ENCODE measurements at places on chromosomes 1 and 21. TPM values are rescaled to one million over a fixed set of nuclear protein-coding genes. Genes with fewer than 3 reads are reported as not detected.
A peak's percentile ranks its signal among the peaks of the same experiment; 100 is the strongest.

The GABRD gene
- total RNA-seq, result not detected

GRCh38 chr21:44496564-44497550 lies 41.5 kb downstream of the LRRC3 start:
- H3K27ac ChIP-seq, result no peak overlapping the region
- peaks cover 8% of the 10 kb centered on the region for H3K4me1 ChIP-seq
- peaks cover 13% of the 10 kb centered on the region for H3K27me3 ChIP-seq
- no peak overlapping the region for H3K4me3 ChIP-seq
- H3K36me3 ChIP-seq, result peaks cover 5% of the 10 kb centered on the region

GRCh38 chr1:93816970-93817678 lies 61.9 kb downstream of the DNTTIP2 start:
- H3K27ac ChIP-seq, result no peak overlapping the region
- no peaks in the 10 kb centered on the region for H3K27me3 ChIP-seq
- peaks cover 16% of the 10 kb centered on the region for H3K4me1 ChIP-seq
- no peaks in the 10 kb centered on the region for H3K36me3 ChIP-seq

GRCh38 chr1:109482791-109483671 lies 674 bp upstream of the ATXN7L2 start:
- peak; percentile 66 for DNase-seq
- H3K4me3 ChIP-seq, result peak overlapping the region; percentile 96
- peaks cover 31% of the 10 kb centered on the region for H3K4me1 ChIP-seq

GRCh38 chr1:13921190-13921589 lies 221.2 kb downstream of the PRDM2 start:
- peaks cover 5% of the 10 kb centered on the region for H3K4me1 ChIP-seq
- peaks cover 2% of the 10 kb centered on the region for H3K36me3 ChIP-seq
- no peak overlapping the region for H3K4me3 ChIP-seq
- H3K27me3 ChIP-seq, result peaks cover 36% of the 10 kb centered on the region

DNA sequence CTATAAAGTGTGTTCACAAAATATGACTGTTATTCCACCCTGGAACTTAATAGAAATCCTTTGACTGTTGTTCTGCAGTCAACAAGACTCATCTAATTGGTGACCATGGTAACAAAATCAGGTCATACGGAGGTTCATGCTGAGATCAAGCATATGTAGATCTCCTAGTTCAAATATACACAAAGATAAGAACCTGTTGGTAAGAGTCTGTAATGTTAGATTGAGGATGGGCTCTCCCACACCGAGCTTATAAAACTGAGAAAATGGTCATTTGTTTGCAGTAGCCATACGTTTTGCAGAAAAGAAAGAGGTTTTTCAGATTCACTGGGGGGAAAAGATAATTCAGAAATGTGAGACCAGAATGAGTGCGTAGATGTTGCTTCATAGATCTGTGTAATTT lies 468.1 kb downstream of the RPS6KC1 start:
- no peaks in the 10 kb centered on the region for H3K27me3 ChIP-seq
- H3K36me3 ChIP-seq, result no peaks in the 10 kb centered on the region
- no peak overlapping the region for H3K27ac ChIP-seq
- H3K4me1 ChIP-seq, result no peaks in the 10 kb centered on the region
- no peak for DNase-seq

The S100A8 gene
- 0.94 TPM for total RNA-seq

DNA sequence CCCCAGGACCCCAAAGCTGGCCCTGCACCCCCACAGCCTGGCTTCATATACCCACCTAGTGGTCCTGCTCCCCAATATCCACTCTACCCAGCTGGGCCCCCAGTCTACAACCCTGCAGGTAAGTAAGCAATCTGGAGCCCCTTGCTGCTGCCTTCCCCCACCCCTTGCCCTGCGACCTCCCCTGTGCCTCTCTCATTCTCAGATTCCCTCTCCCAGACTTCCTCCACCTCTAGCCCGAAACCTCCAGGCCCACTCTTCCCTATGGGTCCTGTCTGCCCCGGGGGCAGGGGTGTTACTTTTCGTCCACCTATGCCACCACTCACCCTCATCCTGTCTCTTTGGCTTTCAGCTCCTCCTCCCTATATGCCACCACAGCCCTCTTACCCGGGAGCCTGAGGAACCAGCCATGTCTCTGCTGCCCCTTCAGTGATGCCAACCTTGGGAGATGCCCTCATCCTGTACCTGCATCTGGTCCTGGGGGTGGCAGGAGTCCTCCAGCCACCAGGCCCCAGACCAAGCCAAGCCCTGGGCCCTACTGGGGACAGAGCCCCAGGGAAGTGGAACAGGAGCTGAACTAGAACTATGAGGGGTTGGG lies 2.9 kb downstream of the SHISA4 start:
- H3K4me3 ChIP-seq, result no peak overlapping the region
- H3K27me3 ChIP-seq, result peaks cover 47% of the 10 kb centered on the region
- H3K27ac ChIP-seq, result no peak overlapping the region
- H3K4me1 ChIP-seq, result peaks cover 10% of the 10 kb centered on the region
- no peak for DNase-seq
- H3K36me3 ChIP-seq, result no peaks in the 10 kb centered on the region

Measured in activated naive CD8-positive, alpha-beta T cell treated with anti-CD3 and anti-CD28 coated beads, Interleukin-2, amount 10 ng/mL, durations not matched to agents 7 days and 5 days (primary cell).